Cardiac septum (tissue), 1 donor: ENCODE measurements at places on chromosomes 13 and 19. TPM values are rescaled to one million over a fixed set of nuclear protein-coding genes. Genes with fewer than 3 reads are reported as not detected.

ZNF700 gene
- total RNA-seq = 5.1 TPM

EXOC3L2 gene
- total RNA-seq = 1.7 TPM

PSG7 gene
- not detected for total RNA-seq

DKKL1 gene
- not detected for total RNA-seq

HTR2A gene
- 0.38 TPM for total RNA-seq

BRCA2 gene
- 1.3 TPM for total RNA-seq

F10 gene
- total RNA-seq = 13.7 TPM

IL11 gene
- total RNA-seq = not detected

ATP4B gene
- total RNA-seq = not detected

NFILZ gene
- not detected for total RNA-seq

PABPC3 gene
- not detected for total RNA-seq

PVR gene
- 44.0 TPM for total RNA-seq

CCDC194 gene
- 0.40 TPM for total RNA-seq

KLHL1 gene
- not detected for total RNA-seq

MIA gene
- total RNA-seq = 1.00 TPM

TUBA3C gene
- not detected for total RNA-seq
